ENCODE measurements at places on chromosomes 5 and 9.

- DNase-seq: peak; percentile 53
These were observed at the start of gene SUSD1 for GRCh38 chr9:112174965-112175795. Gene SUSD1, minus strand, starts transcription at chr9:112175297. Its CDS starts 62 bp downstream, at chr9:112175235.

GRCh38 chr9:21901546-21901945 is 92.6 kb downstream of the CDKN2A start:
- no peak for DNase-seq

- DNase-seq: peak; percentile 11
These were observed 45.5 kb upstream of the TNFSF15 start for GRCh38 chr9:114851306-114851705.

GRCh38 chr5:153831973-153832372 is 206.7 kb downstream of the FAM114A2 start:
- DNase-seq: peak; percentile 86
